ENCODE measurements at places on chromosomes 11 and 22.

DNA sequence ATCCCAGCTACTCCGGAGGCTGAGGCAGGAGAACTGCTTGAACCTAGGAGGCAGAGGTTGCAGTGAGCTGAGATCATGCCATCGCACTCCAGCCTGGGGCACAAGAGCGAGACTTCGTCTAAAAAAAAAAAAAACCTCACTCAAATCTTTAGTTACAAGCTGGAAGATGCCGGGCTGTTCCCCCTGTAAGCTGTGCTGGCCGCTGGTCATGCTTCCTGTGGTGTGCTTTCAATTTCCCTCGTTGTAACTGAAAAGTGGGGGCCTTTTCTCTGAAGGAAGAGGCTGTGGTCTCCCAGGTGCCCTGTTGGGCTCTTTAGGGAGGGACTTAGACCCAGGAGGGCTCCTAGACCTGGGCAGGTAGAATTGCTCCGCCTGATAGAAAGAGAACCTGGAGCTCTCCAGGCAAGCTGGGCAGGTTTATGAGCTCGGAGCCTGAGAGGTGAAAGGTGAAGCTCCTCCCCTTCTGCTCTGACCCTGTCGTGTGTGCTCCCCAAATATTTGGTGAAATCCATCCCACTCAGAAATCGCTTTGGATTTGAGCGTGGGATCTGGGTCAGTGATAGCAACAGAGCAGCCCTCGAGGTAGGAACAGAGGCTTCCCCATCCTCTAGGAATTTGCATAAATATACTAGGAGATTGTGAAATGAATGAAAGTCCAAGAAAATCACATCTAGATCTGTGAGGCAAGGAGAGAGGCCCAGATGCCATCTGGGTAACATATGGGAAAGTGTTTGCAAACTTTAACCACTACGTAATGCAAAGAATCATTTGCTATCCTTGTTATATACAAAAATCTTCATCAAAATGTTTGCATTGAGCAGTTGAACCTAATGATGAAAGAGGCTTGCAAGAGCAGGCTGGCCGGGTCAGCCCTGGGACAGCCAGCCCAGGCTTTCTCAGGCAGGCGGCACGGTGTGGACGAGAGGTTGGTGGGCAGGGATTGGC, 154.3 kb downstream of the FBXO7 start:
- peak overlapping the region; percentile 34 for H3K27ac ChIP-seq
- H3K27me3 ChIP-seq: no peaks in the 10 kb centered on the region
- DNase-seq: no peak
- no peaks in the 10 kb centered on the region for H3K4me1 ChIP-seq

- H3K4me3 ChIP-seq: no peak overlapping the region
- H3K4me1 ChIP-seq: peaks cover 30% of the 10 kb centered on the region
- H3K27ac ChIP-seq: no peak overlapping the region
Measured at GRCh38 chr11:122145715-122146274, 29.8 kb upstream of the BLID start.

GRCh38 chr11:43697679-43698078, 17.1 kb downstream of the HSD17B12 start:
- no peaks in the 10 kb centered on the region for H3K36me3 ChIP-seq
- H3K4me3 ChIP-seq: no peak overlapping the region
- no peak for DNase-seq
- no peaks in the 10 kb centered on the region for H3K4me1 ChIP-seq
- H3K27ac ChIP-seq: no peak overlapping the region

GRCh38 chr22:17199003-17199731, 20.1 kb downstream of the ADA2 start:
- H3K27ac ChIP-seq: no peak overlapping the region
- no peaks in the 10 kb centered on the region for H3K36me3 ChIP-seq
- H3K27me3 ChIP-seq: no peaks in the 10 kb centered on the region
- H3K4me3 ChIP-seq: peak overlapping the region; percentile 11
- DNase-seq: no peak
- peaks cover 14% of the 10 kb centered on the region for H3K4me1 ChIP-seq

All from tibial nerve (tissue), 4 donors.